Pancreas (tissue), 10 donors: ENCODE measurements at places on chromosomes 3 and 15. TPM values are rescaled to one million over a fixed set of nuclear protein-coding genes. Genes with fewer than 3 reads are reported as not detected.

The RGMA gene
- total RNA-seq = 3.8 TPM

The SLC28A1 gene
- total RNA-seq = not detected

The HIGD2B gene
- total RNA-seq = 0.12 TPM

The TRIM71 gene
- total RNA-seq = not detected

The ATP2B2 gene
- 0.75 TPM for total RNA-seq

The REC114 gene
- total RNA-seq = not detected

The SERINC4 gene
- not detected for total RNA-seq

The ZCWPW2 gene
- 0.70 TPM for total RNA-seq

DNA sequence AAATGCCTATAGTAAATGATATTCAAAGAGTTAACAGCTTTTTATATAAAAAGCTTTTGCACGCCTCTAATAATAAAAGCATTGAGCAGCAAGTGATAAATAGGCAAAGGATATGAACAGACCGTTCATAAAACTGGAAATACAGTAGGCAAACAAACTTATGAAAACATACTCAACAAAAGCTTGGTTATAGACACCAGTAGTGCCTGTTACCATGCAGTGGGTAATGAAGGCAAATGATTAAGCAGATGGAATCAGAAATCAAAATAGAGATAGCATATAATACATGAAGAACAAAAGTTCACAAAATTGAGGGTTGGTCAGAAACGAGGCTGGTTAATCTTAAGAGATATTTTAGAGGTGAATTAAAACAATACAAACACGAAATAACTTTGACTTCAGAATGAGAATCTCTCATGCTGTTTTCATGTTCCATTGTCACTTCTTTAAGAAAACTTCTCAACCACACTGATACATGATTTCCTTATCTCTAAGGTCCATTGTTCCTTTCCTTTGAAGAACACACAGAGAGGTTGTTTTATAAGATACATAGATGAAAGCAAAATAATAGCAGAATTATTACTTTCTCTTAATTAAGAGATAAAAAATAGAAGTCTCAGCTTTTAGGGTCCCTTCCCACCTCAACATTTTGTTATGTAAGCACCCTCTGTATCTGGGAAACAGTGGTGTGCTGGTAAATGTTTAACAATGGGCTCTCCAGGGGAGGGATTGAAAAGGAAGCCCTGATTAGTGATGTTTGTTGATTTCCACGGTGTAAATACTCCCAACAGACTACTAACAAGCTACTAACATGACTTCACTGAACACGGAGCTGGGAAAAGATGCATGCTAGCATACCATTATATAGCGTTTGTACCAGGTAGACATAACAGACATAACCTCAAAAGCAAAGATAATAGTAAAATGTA, 12.6 kb downstream of the RASGRP1 start:
- DNase-seq = no peak
- no peaks in the 10 kb centered on the region for H3K27me3 ChIP-seq

- H3K4me3 ChIP-seq = no peak overlapping the region
- H3K4me1 ChIP-seq = no peaks in the 10 kb centered on the region
- no peaks in the 10 kb centered on the region for H3K27me3 ChIP-seq
- no peaks in the 10 kb centered on the region for H3K36me3 ChIP-seq
- no peak for DNase-seq
- no peak overlapping the region for H3K27ac ChIP-seq
Measured at GRCh38 chr3:159532577-159532976, 456.1 kb upstream of the IL12A start.

DNA sequence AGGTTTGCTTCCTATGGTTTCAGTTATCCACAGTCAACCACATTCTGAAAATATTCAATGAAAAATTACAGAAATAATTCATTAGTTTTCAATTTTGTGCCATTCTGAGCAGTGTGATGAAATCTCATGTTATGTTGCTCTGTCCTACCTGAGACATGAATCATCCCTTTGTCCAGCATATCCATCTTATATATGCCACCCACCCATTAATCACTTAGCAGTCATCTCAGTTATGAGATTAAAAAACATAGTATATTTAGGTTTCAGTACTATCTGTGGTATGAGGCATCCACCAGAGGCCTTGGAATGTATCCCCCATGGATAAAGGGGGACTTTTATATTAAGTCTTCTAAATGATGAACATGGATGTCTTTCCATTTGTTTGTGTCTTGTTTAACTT, 64.7 kb upstream of the PROK2 start:
- no peaks in the 10 kb centered on the region for H3K27me3 ChIP-seq
- H3K27ac ChIP-seq = no peak overlapping the region
- H3K4me3 ChIP-seq = no peak overlapping the region

- H3K4me3 ChIP-seq = no peak overlapping the region
- no peaks in the 10 kb centered on the region for H3K27me3 ChIP-seq
- H3K36me3 ChIP-seq = no peaks in the 10 kb centered on the region
- no peaks in the 10 kb centered on the region for H3K4me1 ChIP-seq
- H3K27ac ChIP-seq = no peak overlapping the region
Measured at GRCh38 chr3:129415830-129416229, 12.6 kb downstream of the EFCAB12 start.

GRCh38 chr15:33119865-33120264, 74.6 kb downstream of the FMN1 start:
- H3K36me3 ChIP-seq = no peaks in the 10 kb centered on the region
- no peak overlapping the region for H3K4me3 ChIP-seq
- H3K27me3 ChIP-seq = no peaks in the 10 kb centered on the region
- H3K4me1 ChIP-seq = no peaks in the 10 kb centered on the region
- no peak overlapping the region for H3K27ac ChIP-seq

DNA sequence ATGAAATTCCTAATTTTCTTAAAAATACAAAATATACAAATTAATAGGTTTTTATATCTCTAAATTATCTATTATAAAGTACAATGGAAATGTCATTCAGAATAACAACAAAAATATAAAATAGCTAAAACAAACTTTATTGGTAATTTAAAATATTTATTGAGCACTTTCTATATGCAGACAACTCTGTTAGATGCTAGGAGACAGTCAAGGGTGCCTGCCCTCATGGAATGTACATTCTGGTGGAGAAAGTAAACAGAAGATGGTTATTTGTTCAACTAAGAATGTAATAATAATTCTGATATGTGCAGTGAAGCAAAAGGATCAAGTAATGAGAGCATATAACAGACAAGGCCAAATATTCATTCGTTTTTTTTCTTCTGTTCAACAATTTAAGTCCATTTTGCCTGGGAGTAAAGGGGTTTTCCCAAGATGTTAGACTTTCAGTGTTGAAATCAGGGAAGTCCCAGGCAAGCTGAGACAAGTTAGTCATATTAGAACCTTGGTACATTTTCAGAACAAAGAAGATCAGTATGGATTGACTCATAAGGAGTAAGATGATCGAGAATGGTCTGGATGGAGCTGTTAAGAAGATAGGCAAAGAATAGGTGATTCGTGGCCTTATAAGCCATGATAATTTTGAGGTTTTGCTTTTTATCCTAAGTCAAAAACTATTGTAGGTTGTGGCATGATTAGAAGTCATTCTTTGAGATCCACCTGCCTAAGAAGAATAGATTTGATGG, 150.2 kb upstream of the MLF1 start:
- no peak overlapping the region for H3K27ac ChIP-seq
- H3K36me3 ChIP-seq = no peaks in the 10 kb centered on the region
- H3K4me3 ChIP-seq = no peak overlapping the region
- no peaks in the 10 kb centered on the region for H3K4me1 ChIP-seq
- DNase-seq = no peak
- no peaks in the 10 kb centered on the region for H3K27me3 ChIP-seq

GRCh38 chr3:29335438-29335837, 54.6 kb downstream of the RBMS3 start:
- H3K4me3 ChIP-seq = no peak overlapping the region
- H3K36me3 ChIP-seq = no peaks in the 10 kb centered on the region
- no peak overlapping the region for H3K27ac ChIP-seq
- no peaks in the 10 kb centered on the region for H3K27me3 ChIP-seq

- no peak overlapping the region for H3K4me3 ChIP-seq
- no peak for DNase-seq
- no peak overlapping the region for H3K27ac ChIP-seq
- no peaks in the 10 kb centered on the region for H3K27me3 ChIP-seq
- no peaks in the 10 kb centered on the region for H3K36me3 ChIP-seq
Measured at GRCh38 chr3:152943645-152944044, 108.7 kb downstream of the P2RY1 start.

GRCh38 chr3:21462141-21462540, 288.9 kb downstream of the ZNF385D start:
- DNase-seq = no peak
- no peaks in the 10 kb centered on the region for H3K27me3 ChIP-seq
- H3K4me3 ChIP-seq = no peak overlapping the region
- no peaks in the 10 kb centered on the region for H3K36me3 ChIP-seq

DNA sequence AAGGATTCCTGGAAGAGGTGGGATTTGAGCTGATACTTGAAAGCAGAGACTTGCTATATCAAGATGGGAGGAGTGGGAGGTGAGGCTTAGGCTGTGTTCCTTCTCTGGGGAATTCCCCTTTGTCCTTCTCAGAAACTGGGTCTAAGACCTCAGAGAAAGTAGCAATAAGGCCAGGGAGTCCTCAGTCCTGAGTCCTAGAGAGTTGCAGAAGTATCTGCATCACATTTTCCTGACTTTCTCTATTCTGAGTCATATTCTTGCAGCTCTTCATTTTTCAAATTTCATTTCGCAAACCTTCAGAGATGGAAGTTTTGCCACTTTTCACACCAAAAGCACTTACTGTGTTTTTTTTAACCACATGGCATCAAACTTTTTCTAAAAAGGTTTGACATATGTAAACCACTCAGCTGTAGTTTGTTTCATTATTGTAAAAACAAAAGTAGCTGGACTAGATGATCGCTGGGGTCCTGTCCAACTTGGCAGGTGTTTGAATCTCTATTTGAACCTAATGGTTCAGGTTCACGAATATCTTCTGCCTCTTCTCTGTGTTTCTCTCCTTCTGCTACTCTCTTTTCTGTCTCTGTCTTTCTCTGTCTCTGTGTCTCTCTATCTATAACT, 21.3 kb downstream of the COLQ start:
- no peak overlapping the region for H3K27ac ChIP-seq
- H3K4me1 ChIP-seq = no peaks in the 10 kb centered on the region
- H3K4me3 ChIP-seq = no peak overlapping the region
- no peaks in the 10 kb centered on the region for H3K36me3 ChIP-seq

DNA sequence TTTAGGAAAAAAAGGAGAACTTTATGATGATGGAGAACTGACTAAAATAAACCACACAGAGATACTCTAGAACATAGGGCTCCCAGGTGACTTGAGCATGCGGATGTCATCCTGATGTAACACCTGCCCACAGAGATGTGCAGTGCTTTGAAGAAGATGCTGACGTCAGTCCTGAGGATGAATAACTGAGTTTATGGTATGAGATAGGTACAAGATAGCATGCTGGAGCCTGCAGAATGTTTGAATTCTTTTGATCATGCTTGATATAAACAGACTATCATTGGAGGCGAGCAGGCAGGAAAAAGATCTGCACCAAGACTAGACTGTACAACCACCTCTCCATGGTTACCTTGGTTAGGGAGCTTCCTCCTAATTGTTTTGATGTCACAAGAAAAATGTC, 12.4 kb downstream of the CCR4 start:
- no peaks in the 10 kb centered on the region for H3K4me1 ChIP-seq
- no peak overlapping the region for H3K4me3 ChIP-seq
- H3K27ac ChIP-seq = no peak overlapping the region

DNA sequence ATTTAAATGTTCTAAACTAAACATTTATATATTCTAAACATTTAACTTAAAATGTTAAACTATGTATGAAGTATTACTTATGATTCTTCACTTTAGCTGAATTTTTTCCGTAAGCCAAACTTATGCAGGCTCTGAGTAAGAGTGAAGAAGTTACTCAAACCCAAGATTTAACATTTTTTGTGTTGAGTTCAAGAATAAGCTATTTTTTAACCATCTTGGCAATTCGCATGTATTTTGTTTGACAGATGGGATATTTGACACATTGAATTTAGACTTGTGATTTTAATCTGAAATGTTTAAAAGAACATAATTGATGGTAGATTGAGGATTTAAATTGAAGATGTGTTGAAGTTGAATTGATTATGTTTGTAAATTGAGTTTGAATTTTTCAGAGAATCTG, 14.6 kb upstream of the PPP2R3A start:
- no peaks in the 10 kb centered on the region for H3K4me1 ChIP-seq
- no peak overlapping the region for H3K27ac ChIP-seq
- DNase-seq = no peak
- H3K36me3 ChIP-seq = no peaks in the 10 kb centered on the region
- no peak overlapping the region for H3K4me3 ChIP-seq
- no peaks in the 10 kb centered on the region for H3K27me3 ChIP-seq
